ENCODE measurements at places on chromosomes 6 and 20.
A peak's percentile ranks its signal among the peaks of the same experiment; 100 is the strongest.

DNA sequence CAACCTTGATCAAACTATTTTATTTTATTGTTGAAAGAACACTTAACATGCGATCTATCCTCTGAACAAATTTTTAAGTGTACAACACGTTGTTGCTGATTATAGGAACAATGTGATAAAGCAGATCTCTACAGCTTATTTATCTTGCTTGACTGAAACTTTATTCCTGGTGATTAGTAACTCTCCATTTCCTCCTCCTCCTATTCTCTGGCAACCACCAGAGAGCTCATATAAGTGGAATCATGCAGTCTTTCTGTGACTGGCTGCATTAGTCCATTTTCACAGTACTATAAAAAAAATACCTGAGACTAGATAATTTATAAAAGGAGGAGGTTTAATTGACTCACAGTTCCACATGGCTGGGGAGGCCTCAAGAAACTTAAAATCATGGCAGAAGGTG lies 218.1 kb downstream of the LRFN2 start:
- no peak for DNase-seq

DNA sequence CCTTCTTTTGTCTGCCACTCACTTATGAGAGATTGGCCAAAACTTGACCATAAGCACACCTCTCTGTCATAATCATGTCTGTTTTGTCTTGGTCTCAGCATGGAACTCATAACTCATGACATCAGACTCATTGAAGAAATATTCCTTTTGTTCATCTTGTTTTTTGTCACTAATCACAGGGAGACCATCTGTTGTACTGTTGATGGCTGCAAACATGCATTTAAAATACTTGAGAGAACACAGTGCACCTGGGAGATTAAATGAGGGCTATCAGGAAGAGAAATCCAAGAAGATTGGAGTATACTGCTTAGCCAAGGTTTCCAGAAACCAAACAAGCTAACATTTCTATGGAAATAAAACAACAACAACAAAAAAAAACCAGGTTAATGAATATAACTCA lies 689.7 kb downstream of the EPM2A start:
- no peak for DNase-seq

- no peak for DNase-seq
These were observed 427.9 kb downstream of the CD83 start for GRCh38 chr6:14545496-14545895.

DNA sequence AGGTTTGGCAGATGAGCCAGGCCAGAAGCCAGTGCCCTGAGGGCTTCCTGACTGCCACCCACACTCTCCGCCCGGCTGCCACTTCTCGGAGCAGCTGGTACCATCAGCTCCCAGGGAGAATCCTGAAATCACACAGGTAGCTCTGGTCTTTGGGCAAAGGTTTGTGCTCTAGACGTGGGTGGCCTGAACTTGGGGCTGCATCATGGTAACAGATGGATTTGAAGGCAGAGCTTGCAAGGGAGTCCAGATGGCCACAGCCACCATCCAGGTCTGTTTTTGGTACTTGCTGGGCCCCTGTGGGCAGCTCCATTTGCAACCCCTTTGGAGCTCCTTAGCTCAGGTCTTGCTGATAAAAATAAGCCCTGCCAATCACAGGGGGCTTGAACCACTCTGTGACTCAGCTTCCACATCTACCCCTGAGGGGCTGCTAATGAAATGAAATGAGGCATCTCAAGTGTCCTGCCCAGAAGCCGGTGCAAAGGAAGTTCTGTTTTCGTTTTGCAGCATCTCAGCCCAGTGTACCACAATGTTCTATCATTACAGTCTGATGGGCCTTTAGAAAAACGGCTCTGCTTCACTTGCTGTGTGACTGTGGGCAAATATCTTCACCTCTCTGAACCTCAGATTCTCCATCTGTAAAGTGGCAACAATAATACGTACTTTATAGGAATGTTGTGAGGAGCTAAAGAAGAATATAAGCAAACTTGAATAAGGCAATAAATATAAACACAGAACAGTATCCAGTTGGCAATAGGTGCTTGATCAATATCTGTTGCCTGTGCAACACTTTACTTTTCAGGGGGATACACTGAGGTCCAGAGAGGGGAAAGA lies 25.1 kb upstream of the CDH22 start:
- DNase-seq: no peak

- no peak for DNase-seq
These were observed 152.8 kb downstream of the TMEM242 start for GRCh38 chr6:157170535-157170934.

DNA sequence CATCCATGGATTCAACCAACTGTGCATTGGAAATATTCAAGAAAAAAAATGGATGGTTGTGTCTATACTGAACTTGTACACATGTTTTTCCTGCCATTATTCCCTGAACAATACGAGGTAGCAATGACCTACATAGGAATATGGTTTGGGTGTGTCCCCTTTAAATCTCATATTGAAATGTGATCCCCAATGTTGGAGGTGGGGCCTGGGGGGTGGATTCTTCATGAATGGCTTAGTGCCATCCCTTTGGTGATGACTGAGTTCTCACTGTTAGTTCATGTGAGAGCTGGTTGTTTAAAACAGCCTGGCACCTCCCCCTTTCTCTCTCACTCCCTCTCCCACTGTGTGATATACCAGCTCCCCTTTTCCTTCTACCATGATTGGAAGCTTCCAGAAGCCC lies 139.8 kb upstream of the BACH2 start:
- DNase-seq: no peak

DNA sequence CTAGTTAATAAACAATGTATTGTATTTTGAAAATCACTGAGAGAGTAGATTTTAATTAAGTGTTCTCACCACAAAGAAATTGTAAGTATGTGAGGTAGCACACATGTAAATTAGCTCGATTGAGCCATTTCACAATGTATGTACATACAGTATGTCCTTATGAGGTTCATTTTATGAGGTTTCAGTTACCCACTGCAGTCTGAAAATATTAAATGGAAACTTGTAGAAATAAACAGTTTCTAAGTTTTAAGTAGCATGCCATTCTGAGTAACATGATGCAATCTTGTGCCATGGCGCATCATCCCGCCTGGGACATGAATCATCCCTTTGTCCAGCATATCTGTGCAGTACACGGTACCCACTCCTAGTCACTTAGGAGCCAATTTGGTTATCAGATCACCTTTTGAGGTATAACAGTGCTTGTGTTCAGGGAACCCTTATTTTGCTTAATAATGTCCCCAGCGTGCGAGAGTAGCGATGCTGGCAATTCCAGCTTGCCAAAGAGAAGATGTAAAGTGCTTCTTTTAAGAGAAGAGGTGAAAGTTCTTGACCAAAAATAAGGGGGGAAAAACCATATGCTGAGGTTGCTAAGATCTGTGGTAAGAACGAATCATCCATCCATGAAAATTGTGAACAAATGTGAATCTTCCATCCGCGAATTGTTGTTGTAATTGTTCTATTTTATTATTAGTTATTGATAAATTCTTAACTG lies 64.7 kb downstream of the KCNS1 start:
- no peak for DNase-seq

DNA sequence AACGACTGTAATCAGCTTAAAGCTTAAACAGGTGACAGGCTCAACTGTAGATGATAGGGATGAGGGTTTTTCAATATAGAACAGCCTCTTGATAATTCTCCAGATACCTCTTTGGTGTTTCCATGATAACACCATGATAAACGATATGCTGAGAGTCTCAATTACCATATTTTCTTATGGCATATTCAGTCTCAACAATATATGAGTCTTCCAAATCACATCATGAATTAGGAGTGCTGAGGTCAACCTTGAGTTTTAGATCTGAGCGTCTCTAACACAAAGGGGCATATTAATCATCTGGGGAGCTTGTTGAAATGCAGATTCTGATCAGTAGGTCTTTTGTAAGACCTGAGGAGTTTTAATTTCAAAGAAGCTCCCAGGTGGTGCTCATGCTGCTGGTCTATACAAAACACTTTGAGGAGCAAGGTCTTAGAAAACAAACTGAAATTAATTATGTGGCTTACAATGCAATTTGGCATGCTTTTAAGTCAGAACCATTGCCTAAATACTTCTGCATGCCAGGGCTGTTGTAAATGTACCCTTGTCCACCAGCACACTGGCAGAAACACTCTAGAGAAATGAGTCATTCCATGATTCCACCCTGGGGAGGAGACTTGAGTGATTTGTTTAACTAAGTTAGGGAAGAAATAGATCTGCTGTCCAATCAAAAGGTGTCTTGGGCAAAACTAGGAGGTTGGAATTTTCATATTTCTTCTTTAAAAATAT lies 49.6 kb downstream of the PTCHD4 start:
- DNase-seq: peak; percentile 15

DNA sequence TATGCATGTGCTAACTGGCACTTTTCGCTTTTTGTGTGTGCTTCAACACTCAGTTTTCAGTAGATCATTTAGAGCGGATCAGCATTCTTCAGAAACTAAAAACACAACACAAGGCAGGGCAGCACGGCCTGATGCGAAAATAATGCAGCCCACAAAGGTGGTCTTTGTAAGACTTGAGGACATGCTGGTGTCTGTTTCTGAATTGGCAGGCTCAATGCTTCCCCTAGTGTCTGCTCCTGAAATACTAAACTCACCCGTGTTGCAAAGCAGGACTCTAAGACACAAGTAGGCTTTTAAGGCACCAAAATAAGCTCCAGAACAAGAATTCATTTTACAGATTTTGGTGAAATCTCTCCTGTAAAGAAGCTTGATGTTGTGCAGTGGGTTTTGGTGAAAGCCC lies 676.5 kb downstream of the TENT5A start:
- peak; percentile 8 for DNase-seq

DNA sequence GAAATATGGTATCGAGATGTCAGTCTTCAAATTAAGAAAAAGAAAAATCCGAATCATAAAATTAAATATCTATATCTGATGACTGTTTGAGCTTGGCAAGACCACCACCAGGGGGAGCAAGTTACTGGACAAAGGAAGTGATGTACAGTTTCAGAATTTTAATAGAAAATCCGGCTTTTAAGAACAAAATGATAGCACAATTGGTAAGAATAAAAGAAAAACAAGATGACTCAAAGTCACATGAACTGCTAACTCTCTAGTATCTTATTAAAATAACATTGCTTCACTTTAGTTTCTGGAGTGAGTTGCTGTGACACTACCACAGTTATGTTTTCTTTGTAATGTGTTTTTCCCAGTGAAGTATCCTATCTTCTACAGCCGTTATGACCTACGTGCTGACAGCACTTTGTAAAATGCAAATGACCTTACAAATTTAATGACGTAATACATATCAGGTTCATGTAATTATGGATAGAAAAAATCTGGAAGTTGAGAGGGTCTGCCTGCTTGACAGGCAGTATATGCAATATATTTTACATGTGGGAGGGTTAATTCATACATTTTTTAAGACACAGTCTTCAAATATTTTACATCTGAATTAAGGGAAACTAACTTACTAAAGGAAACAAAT lies 405.3 kb upstream of the HS3ST5 start:
- DNase-seq: peak; percentile 62

- DNase-seq: no peak
These were observed 3.9 kb downstream of the SRC start for GRCh38 chr20:37349517-37350491.

Measured in astrocyte of the cerebellum (primary cell).